ENCODE measurements at places on chromosomes 6 and 20.

DNA sequence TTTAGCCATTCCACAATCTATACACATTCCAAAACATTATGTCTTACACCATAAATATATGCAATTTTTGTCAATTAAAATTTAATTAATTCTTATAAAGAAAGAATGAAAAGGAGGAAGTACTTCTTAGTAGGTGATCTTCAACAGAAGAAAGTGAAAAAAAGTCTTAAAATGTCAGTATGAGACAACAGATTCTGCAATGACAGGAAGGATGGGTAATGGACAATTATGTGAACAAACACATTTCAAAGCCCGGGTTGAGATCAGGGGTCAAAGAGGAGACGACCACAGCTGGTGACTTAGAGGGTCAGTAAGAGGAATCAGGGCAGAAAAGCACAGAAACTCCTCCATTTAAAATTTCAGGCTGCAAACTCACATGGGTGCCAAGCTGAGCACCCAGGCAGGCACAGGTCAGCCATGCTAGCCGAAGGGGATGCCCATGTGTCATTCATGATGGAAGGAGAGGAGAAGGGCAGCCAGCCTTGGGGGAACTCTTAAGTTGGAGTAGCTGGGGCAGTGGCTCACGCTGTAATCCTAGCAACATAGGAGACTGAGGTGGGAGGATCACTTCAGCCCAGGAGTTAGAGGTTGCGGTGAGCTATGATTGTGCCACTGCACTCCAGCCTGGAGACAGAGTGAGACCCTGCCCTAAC lies 11.0 kb downstream of the VSX1 start:
- no peak for DNase-seq

DNA sequence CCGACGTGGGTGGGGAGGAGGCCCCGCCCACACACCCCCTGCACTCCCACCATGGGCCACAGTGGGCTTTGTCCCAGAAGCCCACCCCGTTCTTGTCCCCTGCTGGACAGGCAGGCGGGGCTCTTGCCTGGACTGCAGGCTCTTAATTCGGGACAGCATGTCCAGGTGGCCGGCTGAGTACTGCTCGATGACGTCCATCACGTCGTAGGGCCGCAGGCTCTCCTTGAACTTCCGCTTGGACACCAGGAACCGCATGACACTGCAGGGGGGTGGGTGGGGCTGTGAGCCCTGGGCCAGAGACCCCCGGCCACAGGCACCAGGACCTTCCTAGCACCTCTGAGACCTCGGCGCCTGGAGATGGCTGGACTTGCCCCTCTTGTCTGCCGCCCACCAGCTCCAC lies 52.2 kb upstream of the CHRNA4 start:
- no peak for DNase-seq

DNA sequence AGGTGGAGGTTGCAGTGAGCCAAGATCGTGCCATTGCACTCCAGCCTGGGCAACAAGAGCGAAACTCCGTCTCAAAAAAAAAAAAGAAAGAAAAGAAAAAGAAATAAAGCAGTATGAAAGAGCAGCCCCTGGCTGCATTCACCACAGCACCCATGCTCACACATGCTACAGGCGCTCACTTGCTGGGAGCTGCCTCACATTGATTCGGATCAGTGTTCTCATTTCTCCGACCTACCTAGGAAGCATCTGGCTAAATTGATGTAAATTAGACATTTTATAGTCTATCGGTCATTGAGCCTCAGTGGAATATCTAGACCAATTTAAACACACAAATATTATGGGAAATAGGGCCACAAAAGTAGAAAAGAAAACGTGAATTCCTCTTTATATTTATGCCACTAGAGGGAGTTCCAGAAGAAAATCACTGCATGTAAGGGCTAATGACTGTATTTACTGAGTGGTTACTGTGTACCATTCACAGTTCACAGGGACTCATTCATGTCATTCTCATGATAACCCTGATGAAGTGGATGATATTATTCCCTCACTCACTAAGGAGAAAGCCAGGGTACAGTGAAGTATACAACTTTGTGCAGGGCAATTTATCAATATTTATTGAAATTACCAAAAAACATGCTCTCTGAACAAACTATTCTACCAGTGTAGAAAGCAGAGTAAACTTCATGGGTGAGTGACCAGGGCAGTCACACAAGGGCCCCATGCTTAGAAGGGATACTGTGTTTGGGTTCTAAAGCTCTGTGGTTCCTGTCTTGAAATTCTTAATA lies 5.3 kb upstream of the MOG start:
- no peak for DNase-seq

- DNase-seq: no peak
Observed at GRCh38 chr6:149217466-149217888, 100.0 kb upstream of the TAB2 start.

- DNase-seq: no peak
Observed at GRCh38 chr6:81739230-81740195, 13.0 kb downstream of the TENT5A start.

Data from CD4-positive, alpha-beta T cell (primary cell).